ENCODE measurements at places on chromosomes 5 and 9. TPM values are rescaled to one million over a fixed set of nuclear protein-coding genes. Genes with fewer than 3 reads are reported as not detected.

PCDHGB7 gene
- total RNA-seq = 18.0 TPM

- no peaks in the 10 kb centered on the region for H3K4me1 ChIP-seq
- no peaks in the 10 kb centered on the region for H3K36me3 ChIP-seq
- no peak overlapping the region for H3K4me3 ChIP-seq
- DNase-seq = no peak
Measured at GRCh38 chr5:173294673-173295320, 33.4 kb downstream of the STC2 start.

GRCh38 chr5:96708600-96708999 lies 46.4 kb downstream of the CAST start:
- no peak overlapping the region for H3K27ac ChIP-seq
- H3K27me3 ChIP-seq = no peaks in the 10 kb centered on the region
- peaks cover 69% of the 10 kb centered on the region for H3K4me1 ChIP-seq

DNA sequence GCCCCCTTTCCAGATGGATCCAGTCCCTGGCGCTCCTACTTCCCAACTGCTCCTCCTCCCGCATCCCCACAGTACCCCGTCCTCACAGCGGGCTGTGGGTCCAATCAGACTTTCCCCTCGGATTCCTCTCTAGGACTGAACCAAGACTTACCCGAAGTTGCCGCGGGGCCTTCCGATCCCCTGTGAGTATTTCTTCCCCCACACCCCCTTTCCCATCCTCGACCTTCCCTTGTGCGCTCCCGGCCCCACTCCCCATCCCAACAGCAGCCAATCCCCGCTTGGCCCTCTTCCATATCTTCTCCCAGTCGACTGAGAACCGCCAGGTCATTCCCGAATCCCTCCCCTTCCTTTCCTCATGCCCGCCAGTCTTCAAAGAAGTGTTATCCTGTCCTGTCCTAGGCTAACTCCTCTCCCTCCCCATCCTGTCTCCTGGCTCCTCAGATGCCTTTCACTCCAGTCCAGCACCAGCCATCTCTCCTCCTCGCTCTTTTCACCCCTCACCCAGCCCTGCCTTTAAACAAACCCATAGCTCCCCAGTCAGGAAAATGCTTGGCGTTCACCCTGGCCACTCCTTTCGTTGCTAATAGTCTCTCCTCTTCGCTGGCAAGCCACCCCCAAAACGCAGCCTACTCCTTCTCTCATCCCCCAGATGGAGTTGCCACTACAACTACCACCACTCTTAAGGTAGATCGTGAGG lies 646 bp downstream of the SWI5 start:
- H3K4me1 ChIP-seq = peaks cover 24% of the 10 kb centered on the region
- peak overlapping the region; percentile 85 for H3K4me3 ChIP-seq
- H3K36me3 ChIP-seq = peaks cover 27% of the 10 kb centered on the region
- DNase-seq = peak; percentile 37
- H3K27me3 ChIP-seq = no peaks in the 10 kb centered on the region
- peak overlapping the region; percentile 62 for H3K27ac ChIP-seq

- no peaks in the 10 kb centered on the region for H3K27me3 ChIP-seq
- no peak overlapping the region for H3K4me3 ChIP-seq
- H3K4me1 ChIP-seq = no peaks in the 10 kb centered on the region
- no peak for DNase-seq
Measured at GRCh38 chr5:164688437-164688836, 1183.0 kb downstream of the MAT2B start.

Data from tibial nerve (tissue), 4 donors.